Left kidney (tissue), 8 donors: ENCODE measurements at places on chromosomes 12 and 14. TPM values are rescaled to one million over a fixed set of nuclear protein-coding genes. Genes with fewer than 3 reads are reported as not detected.

GRCh38 chr12:12718381-12718759 lies 1.2 kb downstream of the CDKN1B start:
- no peak for DNase-seq

DNA sequence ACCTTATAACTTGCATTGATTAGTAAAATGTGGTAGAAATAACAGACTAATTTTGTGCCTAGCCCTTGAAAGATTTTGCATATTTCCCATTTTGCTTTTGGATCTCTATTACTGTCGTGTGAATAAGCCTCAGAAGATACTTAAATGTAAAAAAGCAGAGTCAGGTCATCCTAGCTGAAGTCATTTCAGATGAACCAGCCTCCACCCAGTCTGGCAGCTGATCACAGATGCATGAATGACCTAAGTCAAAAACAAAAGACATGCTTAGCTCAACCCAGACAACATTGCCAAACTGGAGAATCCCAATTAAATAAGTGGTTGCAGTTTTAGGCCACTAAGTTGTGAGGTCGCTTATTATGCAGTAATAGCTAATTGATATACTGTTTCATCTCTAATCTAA lies 349.9 kb downstream of the C12orf50 start:
- no peak for DNase-seq

GRCh38 chr14:75208843-75209242 lies 32.4 kb upstream of the TMED10 start:
- no peak for DNase-seq

- DNase-seq: peak; percentile 77
Observed at GRCh38 chr12:53676656-53677015, 753 bp upstream of the ATP5MC2 start.

- DNase-seq: no peak
Observed at GRCh38 chr12:91778938-91779400, 366.7 kb downstream of the BTG1 start.

GRCh38 chr14:79091381-79091963 lies 921.3 kb downstream of the NRXN3 start:
- no peak for DNase-seq

The FLVCR2 gene
- polyA plus RNA-seq: 10.1 TPM

DNA sequence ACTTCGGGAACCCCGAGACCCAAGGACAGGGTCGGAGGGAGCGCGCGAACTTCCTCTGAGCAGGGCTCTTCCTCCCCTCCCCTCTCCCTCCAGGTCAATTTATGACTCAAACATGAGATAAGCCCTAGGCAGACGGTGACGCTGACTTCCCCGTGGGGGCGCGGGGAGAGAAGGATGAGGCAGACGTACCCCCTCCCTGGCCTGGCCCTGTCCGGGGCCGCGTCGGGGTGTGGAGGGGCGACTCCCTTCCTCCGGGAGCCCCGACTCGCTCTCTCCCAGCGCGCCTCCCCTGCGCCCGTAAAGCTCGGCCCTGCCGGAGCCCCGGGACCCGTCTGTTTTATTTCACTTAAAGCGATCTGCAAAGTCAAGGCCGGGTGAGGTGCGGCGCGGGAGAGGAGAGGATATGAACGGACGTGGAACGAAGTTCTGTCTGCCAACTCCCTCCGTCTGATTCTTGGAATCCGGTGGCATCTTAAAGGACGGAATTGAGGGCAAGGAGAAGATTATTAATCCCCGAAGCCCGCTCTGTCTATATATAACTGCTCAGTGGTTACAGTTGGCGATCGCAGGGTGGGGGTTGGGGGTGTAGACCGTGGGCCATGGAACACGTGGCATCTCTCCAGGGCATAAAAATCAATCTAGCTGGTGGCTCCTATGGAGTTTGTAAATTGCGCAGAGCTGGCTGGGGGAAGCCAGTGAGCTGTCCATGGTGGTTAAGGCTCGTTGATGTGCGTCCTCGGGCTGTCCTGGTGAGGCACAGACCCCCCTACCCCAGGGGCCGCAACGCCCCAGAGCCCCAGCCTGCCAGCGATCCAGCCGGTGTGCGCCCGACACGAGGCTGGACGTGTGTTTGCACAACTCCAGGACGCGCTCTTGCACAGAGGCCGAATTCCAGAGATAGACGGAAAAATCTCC lies 2.9 kb upstream of the PTHLH start:
- peak; percentile 61 for DNase-seq

The CCDC38 gene
- polyA plus RNA-seq: 1.1 TPM

The P2RX2 gene
- polyA plus RNA-seq: 1.7 TPM

DNA sequence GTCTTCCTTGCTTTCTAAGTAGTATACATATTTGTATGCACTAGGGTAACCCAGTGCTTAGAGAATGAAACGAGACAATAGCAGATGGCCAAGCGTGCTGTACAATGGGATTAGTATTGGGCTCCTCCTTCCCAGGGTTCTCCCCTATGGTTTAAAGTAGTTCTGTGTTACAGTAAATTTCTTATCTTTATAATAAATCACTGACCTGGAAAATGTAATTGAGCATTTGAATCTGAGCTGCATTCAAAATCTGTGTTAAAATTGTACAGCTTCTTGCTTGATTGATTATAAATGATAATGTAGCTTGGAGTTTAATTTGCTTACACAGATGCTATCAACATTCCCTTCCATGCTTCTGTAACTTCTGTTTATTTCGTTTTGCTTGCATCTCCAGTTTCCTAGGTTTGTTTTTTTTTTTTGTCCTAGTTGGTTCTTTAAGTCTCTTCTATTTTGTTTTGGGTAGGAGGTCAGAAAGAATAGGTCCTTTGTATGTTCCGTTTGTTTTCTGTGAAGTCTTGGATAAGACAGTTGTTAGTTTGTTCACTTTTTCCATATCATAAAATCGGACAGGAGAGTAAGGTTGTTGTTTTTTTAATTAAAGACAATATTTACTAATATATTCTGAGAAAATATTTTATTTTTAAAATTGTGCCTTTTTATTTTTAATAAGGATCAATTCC lies 171.2 kb downstream of the ERC1 start:
- peak; percentile 12 for DNase-seq

The TSPAN19 gene
- polyA plus RNA-seq: 0.88 TPM

- no peak for DNase-seq
Observed at GRCh38 chr14:55103971-55104954, 24.8 kb upstream of the LGALS3 start.

DNA sequence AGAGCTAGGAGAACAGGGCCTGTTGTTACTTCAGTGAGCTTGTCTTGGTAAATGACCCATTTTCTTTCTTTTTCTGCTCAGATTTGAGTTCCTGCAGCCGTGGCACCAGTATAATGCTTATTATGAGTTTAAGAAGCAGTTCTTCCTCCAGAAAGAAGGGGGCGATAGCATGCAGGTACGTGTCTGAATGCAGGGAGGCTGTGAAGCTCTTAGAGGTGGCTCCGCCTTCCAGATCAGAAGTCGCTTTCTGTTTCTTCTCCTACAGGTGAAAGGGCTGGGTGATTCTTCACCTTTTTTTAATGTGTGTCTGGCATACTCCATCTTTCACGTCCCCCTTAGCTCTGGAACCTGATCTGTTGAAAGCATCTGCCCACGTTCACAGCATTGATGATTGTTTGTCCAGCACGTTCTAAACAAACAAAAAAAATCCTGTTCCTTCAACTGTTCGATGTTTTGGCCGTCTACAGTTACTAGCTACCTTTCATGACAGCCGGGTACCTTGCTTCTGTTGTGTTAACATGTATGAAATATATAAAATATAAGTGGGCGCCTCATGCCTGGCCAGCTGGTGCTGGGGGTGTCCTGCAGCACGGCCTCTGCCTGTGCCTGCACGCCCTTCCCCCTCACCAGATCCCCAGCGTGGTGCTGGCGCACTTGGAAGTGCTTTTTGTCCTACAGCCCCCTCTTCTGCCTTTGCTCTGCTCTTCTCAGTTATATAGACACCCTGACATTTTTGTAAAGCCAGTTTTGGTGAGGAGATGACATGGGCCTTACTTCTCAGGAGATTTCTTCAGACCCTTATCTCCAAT lies 44.6 kb downstream of the SFSWAP start:
- DNase-seq: no peak

DNA sequence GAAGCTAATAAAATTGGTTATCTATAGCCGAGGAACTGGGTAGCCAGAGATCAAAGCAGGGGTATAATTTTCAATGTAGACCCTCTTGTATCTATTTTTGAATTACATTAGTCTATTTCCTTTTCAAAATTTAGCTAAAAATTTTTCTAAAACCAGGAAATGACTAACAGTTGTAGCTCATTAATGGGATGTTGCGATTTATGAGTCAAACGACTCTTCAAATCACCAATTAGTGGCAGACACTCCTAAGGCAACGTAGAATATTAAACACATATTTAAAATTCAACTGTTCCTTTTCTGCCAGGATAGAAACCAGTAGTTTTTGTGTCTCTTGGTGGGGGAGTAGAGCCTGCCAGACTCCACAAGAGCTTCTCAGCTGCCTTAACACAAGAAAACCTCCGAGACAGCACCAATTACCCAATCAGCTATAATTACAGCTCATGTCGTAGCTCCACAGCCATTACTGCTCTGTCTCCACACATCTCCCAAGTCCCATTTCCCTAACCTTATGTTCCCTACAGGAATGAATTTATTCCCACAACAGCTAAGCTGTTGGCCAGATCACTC lies 26.9 kb downstream of the GCN1 start:
- no peak for DNase-seq

- no peak for DNase-seq
Observed at GRCh38 chr14:44982594-44982993, 20.6 kb downstream of the TOGARAM1 start.
